Stromal cell of bone marrow (primary cell): ENCODE measurements at places on chromosomes 6 and 20.

- no peak for DNase-seq
Observed at GRCh38 chr6:108030211-108030610, 44.3 kb downstream of the OSTM1 start.

GRCh38 chr6:44397424-44398164 is 10.1 kb downstream of the CDC5L start:
- no peak for DNase-seq

DNA sequence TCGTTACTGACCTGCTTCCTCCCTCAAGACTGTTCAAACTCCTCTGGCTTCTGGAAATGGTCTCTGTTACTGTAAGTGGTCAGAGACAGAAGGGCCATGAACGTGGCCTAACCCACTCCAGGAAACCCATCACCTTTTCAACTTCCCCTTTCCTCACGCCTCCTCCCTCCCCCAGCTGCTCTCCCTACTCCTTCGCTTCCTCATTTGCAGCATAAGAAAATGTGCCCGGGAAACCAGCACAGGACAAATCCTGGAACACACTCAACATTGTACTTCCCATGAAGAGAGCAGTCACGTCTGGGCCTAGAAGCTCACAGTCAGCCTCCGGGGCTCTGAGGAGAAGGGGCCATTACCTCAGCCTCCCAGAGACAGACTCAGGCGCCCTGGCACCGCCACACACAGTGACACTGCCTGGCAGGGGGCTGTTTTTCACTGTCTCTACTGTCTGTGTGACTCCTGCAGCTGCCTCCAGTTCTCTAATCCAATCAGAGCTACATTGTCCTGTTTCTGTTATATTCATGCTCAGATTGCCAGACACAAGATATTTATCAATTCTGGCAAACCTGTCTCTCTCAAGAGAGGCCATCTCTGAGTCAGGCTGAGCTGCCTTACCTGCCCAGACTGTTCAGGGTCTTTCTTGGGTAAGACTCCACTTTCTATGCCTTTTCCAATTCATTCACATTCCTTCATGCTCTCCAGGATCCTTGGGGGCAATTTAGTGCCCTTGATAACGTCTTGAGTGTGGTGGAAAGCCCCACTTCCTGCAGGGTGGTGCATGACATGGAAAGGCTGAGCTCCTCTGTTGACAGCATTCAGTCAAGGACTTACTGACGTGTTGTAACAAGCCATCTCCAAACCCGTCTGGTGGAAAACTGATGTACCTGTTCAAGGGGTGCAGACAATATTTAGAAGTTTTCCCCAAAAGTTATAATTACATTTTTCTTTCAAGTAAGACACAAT is 242.2 kb downstream of the HIVEP2 start:
- no peak for DNase-seq

DNA sequence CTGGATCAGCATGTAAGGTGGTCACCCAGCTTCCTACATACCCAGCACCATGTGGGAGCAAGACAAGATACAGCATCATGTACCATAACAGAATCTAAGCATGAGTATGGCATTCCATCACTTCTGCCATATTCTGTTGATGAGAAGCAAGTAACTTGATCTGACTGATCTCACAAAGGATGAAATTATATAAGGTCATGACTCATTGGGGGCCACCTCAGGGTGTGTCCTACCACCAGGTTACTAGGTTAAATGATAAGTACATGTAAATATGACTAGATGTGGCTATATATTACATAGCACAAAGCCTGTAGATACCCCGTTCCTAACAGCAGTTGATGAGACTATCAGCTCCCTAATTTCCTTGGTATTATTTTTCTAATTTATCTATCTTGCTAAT is 213.1 kb downstream of the DOK5 start:
- no peak for DNase-seq

DNA sequence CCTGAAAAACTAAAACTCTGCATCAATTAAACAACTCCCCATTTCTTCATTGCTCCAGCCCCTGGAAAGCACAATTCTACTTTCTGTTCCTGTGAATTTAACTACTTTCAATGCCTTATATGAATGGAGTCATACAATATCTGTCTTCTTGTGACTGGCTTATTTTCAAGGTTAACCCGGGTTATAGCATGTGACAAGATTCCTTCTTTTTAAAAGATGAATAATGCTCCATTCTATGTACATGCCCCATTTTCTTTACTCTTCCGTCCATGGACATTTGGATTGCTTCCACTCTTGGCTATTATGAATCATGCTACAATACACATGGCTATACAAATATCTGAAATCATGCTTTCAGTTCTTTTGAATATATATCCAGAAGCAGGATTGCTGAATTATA is 334.9 kb upstream of the ID4 start:
- DNase-seq, result peak; percentile 9

- peak; percentile 37 for DNase-seq
Observed at GRCh38 chr6:147040121-147040910, 163.9 kb upstream of the STXBP5 start.

- no peak for DNase-seq
Observed at GRCh38 chr20:36891211-36891610, 15.3 kb downstream of the TLDC2 start.

DNA sequence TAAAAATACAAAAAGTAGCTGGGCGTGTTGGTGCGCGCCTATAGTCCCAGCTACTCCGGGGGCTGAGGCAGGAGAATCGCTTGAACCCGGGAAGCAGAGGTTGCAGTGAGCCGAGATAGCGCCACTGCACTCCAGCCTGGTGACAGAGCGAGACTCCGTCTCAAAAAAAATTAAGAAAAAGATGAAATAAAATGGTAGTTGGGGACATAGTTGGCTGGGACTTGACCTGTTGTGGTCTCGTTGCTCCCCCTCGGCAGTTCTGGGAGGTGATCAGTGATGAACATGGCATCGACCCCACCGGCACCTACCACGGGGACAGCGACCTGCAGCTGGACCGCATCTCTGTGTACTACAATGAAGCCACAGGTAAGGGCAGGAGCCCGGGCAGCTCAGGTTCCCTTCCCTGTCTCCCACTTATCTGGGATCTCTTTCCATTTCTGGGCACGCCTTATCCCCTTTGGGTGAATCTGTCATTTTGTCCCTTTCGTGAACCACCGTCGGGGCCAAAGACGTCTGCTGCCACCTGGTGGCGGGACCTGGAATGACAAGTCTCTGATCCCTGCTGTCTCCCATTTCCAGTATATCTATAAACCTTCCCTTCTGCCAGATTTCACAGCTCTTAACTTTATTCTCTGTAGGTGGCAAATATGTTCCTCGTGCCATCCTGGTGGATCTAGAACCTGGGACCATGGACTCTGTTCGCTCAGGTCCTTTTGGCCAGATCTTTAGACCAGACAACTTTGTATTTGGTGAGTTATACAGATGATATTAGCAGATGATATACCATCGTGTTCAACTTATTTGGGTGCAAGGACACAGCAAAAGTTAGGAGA is 2.3 kb downstream of the TUBB start:
- no peak for DNase-seq

DNA sequence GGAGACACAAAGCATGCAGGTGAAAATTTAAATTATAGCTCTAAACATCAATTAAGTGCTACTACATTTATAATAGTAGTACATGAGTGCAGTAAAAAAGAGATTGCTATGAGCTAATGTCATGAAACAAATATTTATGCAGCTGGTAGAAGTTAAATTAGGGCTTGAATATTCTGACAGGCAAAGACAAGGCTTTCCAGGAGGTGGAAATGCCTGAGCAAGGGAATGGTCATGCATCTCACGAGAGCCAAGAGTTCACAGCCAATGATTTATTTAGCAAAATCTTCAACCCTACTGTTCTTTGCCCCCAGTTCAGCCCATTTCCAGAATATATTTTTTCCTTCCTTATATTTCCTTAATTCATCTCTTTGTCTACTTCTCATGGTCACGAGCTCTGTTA is 128.9 kb downstream of the HIVEP2 start:
- DNase-seq, result no peak

GRCh38 chr20:58829531-58829941 is 21.2 kb downstream of the GNAS-AS1 start:
- DNase-seq, result peak; percentile 7

DNA sequence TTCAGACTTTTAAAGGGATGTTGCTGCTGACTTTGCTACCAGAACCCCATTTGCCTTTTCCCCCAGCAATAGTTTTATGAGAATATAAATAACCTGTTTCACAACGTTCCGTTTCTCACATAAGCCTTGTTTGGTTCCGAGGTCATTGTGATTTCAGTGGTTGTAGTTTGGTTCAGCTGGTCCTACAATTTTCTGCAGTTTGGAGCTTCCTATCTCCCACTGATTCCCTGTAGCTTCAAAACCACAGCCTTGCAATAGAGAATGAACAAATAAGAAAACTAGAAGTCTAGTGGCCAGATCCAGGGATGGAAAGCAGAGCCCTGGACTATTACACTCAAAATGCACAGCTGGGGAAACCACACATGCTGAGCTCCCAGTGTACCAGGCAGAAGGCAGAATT is 24.1 kb upstream of the SH3BGRL2 start:
- DNase-seq, result no peak

DNA sequence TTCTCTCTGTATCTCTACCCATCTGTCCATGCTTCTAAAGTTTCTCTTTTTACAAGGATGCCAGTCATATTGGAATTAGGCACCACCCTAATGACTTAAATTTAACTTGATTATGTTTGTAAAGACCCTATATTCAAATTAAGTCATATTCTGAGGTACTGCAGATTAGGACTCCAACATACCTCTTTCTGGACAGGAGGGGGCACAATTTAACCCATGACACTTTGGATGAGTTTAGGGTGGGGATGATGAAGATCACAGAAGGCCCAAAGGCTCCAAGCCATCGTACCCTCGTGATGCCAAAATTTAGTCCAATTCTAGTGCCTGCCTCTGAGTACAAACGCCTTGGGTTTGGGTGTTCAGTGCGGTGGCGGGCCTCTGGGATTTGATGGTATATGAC is 15.0 kb upstream of the NKX2-2 start:
- DNase-seq, result no peak

DNA sequence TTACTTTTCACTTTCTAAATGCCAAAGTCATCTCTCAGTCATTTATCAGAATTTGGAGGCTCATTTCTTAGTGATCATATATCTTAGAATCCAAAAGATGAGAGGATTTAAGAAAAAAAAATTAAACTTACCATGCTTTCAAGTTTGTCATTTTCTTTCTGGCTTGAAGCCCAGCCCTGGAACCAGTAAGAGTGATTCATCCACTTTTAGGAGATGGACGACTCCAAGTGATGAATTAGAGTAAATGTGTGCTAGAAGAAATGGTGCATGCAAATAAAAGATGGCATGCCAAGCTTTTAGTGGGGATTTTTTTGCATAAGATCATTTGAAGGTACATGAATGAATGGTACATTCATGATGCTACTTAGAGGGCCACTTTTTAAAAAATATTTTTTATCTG is 20.1 kb downstream of the PLCB1 start:
- DNase-seq, result peak; percentile 59

DNA sequence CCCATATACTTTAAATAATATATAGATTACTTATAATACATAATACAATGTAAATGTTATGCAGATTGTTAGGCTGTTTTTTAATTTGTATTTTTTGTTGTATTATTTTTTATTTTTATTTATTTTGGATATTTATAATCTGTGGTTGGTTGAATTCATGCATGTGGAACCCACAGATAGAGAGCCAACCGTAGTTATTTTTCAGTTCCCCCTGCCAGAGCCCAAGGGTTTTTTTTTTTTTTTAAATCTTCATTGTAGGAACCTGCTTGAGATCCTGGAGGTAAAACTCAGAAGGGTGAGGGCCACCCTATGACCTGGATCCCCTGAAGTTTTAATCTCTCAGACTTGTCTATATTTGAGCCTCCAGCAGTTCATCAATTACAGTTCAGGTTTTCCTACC is 133.2 kb downstream of the B3GAT2 start:
- no peak for DNase-seq

DNA sequence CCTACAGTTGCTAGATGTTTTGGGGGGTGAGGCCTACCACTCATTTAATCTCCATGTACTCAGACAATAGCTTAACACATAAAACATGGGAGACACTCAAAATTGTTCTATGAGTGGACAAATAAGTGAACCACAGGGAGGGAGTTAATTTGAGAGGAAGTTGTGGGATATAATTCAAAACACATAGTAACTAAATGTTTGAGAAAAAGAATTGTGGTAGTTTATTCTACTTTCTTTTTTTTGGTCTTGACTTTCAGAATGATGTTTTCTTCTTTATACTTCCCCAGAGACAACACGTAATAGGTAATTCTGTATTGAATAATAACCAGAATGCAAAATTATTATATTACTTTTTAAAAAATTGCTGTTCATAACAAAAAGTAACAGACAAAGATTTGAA is 453.8 kb downstream of the RFPL4B start:
- DNase-seq, result no peak

GRCh38 chr6:100592929-100593328 is 128.2 kb upstream of the SIM1 start:
- no peak for DNase-seq

- DNase-seq, result no peak
Observed at GRCh38 chr20:316316-317068, 8.9 kb upstream of the SOX12 start.

GRCh38 chr6:16777794-16778193 is 16.5 kb upstream of the ATXN1 start:
- no peak for DNase-seq

DNA sequence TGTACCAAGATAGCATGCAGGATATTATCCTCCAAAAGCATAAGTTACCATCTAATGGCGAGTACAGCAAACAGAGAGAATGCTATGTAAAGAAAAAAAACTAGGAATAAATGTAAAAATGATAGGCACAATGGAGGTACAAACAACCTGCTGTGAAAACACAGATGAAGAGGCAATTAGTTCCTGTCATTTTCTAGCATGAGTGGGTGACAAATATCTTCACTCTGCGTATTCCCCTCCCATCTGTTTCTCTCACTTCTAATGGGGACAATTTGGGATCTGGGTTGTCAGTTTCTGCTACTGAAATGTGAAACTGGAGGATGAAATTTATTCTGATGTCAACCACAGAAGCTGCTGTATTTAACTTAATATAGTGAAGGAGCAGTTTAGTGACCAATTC is 11.7 kb upstream of the PTPRK start:
- no peak for DNase-seq

GRCh38 chr6:33419580-33420490 is at the start of gene SYNGAP1:
Gene SYNGAP1, plus strand, starts transcription at chr6:33420065. Its CDS starts 200 bp downstream, at chr6:33420265.
- peak; percentile 45 for DNase-seq

- DNase-seq, result peak; percentile 32
Observed at GRCh38 chr6:147699637-147700036, 191.1 kb downstream of the SAMD5 start.

GRCh38 chr6:148513145-148514071 is 170.8 kb downstream of the SASH1 start:
- DNase-seq, result peak; percentile 74

- DNase-seq, result no peak
Observed at GRCh38 chr6:47579040-47579439, 101.5 kb downstream of the CD2AP start.

- no peak for DNase-seq
Observed at GRCh38 chr6:160858886-160859285, 132.7 kb upstream of the MAP3K4 start.

- no peak for DNase-seq
Observed at GRCh38 chr20:63334356-63334755, 26.8 kb downstream of the CHRNA4 start.

GRCh38 chr6:155221086-155221485 is 42.7 kb upstream of the CLDN20 start:
- no peak for DNase-seq

- no peak for DNase-seq
Observed at GRCh38 chr6:43516367-43516696, 394 bp downstream of the YIPF3 start.
